ENCODE measurements at places on chromosomes 16 and 17.

GRCh38 chr17:34484193-34484733 is 95.1 kb upstream of the TMEM132E start:
- DNase-seq = no peak

- no peak for DNase-seq
Observed at GRCh38 chr16:59324462-59324861, 590.3 kb upstream of the GOT2 start.

DNA sequence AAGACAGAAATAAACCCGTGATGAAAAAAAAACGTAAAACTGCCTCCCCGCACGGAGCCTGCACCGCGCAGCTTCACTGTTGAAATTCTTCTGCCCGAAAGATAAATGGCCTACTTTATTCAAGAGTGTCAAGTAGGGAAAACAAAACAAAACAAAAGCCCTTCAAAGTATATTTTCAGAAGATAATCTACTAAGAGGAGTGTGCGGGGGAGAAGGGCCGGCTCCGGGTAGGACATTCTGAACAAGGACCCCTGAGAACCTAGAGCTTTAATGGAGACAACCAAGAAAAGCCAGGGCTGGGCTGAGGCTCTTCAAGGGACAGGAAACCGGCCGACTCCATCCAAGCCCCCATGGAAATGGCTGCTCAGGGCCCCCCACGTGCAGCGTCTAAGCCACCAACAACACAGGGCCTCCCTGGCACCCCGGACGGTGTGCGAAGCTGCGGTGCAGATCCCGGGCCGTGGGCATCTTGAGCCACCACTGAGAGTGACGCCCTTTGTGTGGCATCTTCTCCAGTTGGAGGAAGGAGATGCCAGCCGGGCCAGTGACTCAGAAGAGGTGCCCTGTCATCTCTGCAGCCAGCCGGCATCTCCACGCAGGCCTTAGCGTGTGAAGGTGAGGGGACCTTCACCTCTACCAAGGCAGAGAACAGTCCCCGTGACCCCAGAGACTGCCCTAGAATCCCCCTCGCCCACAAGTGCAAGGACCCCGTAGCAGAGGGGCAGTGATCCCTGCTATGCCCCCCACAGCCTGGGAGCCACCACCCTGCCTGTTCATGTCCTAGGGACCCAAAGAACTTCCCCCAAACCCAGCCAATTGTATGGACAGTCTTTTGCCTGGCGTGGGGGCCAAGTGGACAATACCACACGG is 250.8 kb downstream of the C16orf95 start:
- DNase-seq = no peak

- DNase-seq = no peak
Observed at GRCh38 chr16:31351246-31351941, 3.6 kb upstream of the ITGAX start.

GRCh38 chr16:19601083-19601976 is 45.8 kb downstream of the VPS35L start:
- DNase-seq = peak; percentile 11

DNA sequence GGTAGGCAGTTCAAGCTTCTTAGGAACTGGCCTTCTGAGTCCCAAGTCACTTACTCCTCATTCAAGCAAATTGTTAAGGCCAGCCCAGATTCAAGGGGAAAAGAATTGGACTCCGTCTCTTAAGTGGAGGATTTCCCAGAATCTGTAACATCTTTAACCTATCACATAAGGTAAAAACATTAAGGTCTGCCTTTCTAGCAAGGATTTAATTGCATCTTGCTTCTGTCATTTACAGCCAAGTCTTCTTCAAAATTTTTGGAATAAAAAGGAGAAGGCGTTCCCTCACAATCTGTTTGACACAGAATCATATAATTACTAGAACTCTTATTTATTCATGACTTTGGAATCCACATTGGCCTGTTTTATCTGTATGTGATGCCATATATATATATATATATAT is 56.5 kb upstream of the ADORA2B start:
- no peak for DNase-seq

- DNase-seq = no peak
Observed at GRCh38 chr17:82357394-82357793, 1.7 kb upstream of the TEX19 start.

DNA sequence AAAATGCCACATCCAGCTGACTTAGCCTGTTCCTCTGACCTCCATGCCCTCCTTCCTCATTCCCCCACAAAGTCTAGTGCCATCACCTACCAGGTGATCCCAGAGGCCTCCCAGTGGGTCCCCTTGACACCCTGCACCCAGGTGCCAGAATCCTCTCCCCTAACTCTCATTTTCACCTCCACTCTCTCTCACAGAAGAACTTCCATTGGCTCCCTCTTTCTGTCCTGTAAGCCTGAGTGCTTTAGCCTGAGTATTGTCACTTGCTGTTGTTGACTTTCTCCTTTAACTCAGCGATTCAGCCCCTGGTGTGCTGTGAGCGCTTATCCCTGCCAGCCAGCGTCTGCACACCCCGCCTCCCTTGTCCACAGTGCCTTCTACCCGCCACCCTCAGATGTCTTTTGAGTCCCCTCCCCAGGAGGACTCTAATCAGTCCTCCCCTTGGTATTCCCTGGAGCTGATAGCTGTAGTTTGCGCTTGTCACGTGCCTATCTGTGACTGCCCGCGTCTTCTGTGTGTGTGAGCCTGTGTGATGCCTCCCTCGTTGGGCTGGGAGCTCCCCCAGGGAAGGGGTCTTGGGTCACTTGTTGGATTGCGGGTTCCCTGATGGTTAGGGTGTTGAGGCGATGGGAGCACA is 31.9 kb downstream of the ARHGAP23 start:
- no peak for DNase-seq

DNA sequence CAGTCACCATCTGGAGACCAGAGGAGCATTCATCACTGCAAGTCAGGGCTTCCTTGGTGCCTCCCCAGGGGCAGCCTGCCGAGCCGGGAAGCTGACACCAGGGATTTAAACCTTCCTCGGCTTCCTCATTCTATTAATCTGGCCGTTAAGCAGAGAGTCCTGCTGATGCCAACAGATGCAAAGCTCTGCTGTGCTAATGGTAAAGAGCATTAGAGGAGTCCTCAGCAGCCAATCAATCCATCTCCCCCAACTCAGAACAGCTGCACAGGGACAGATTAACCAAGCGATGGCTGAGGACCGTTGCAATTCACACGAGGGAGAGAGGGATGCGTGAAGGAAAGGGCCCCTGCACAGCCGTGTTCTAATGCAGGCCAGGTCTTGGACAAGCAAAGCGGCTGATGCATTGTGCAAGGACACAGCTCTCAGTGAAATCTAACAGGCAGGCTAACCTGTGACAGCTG is 116.6 kb downstream of the XYLT1 start:
- no peak for DNase-seq

DNA sequence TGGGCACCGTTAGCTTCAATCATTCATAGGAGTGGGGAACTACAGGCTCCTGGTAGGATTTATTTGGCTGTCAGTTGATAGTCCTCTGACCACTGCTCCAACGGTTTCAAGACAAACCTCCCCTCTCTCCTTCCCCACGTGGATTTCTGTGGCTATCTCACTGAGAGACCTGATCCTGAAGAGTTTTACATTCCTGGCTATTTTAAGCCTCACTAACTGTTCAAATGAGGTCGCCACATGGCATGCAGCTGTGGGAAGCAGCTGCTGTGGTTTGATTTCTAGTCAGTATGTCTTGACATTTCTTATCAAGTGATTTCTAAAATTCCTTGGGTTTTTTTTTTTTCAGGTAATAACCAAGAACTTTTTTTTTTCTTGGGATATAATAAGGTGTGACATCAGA is 38.3 kb downstream of the CDK5R1 start:
- DNase-seq = no peak

DNA sequence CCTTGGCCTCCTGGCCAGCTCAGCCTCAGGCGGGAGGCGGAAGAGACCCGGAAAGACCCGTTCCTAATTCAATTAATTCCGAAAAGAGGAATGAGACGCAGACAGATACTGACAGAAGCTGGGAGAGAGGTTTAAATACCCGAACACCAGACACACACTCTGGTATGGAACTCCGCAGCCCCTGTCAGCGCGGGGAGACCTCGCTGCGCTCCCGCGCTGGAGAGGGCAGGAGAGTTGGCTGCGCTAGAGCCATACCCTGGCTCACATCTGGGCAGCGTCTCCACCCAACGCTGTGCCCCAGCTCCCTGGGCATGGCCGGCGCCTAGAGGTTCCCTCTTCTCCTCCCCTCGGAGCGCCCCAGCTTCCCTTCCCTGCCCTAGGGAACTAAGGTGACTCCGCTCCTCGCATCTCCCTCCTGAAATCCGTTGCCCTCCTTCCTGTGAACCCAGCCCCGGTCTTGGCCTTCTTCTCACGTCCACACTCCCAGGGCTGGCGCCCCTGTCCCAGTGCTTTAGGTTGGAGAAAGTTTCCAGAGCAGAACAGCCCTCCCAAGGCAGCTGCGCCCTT is 8.0 kb downstream of the NEUROD2 start:
- DNase-seq = no peak

- peak; percentile 33 for DNase-seq
Observed at GRCh38 chr17:57259817-57260216, 3.5 kb downstream of the MSI2 start.

- DNase-seq = no peak
Observed at GRCh38 chr16:31219154-31219741, 2.3 kb upstream of the PYDC1 start.

- DNase-seq = no peak
Observed at GRCh38 chr17:71111460-71111859, 942.1 kb downstream of the KCNJ2 start.

DNA sequence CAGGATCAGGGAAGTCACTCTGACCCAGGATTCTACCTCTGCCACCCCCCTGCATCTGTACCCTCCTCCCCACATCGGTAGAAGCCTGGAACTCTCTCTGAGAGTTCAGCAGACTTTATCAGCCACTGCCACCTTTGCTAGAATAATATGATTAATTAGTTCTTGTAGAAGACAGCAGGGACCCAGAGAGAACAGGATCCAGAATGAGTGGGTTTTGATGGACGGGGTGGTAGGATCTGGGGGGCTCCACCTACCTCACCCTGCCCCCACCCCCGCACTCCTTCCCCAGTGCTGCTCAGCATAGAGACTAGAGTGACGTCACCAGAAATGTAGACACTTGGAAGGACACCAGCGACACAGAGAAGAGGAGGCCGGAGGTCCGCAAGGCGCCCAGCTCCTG is 33.5 kb downstream of the ABCC6 start:
- DNase-seq = no peak

DNA sequence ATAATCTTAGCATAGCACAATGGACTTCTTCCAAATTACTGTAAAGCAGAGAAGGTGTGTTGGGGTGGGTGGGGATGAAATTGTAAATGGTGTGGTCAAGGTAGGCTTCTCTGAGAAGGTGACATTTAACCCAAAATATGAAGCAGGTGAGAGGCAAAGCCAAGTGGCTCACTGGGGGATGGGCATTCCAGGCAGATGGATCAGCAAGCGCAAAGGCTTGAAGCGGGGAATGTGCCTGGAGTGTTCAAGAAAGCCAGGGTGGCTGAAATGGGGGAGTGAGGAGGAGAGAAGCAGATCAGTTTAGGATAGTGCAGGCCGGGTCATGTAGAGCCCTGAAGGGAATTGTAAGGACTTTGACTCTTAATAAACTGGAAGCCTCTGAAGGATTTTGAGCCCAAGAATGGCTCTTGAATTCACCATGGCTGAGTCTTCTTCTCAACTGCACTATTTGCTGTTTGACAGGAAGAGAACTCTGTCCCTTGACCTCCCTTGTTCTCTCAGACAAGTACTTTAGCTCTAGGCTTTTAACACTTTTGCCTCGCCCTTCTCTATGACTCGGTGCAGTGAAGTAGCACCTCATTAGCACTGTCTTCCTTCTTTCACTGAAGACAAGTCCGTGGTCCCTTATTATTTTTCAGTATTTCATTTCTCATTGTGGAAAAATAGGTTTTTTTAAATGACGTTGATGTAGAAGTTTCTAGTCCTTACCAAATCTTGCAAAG is 14.7 kb downstream of the CACNG3 start:
- no peak for DNase-seq

DNA sequence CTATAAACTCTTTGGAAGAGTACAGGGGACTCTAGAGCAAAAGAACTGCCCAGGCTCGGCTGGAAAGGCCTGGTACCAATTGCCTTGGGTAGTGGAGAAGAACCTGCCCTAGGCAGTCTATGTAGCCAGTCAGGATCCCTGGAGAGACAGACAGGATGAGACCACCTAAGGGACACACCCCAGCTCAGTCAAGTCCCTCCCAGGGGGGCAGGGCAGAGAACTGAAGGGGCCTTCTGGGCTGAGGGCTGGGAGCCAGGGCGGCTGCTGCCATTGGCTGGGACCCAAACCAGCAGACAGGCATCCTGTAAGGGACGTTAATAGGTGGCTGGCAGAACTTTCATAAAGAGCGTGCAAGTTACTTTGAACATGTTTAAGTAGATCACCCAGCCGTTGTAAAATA is 12.8 kb upstream of the SLC38A8 start:
- DNase-seq = no peak

- DNase-seq = no peak
Observed at GRCh38 chr17:72373910-72374741, 253.3 kb downstream of the SOX9 start.

- DNase-seq = no peak
Observed at GRCh38 chr17:69062860-69063581, 2.3 kb upstream of the ABCA9 start.

DNA sequence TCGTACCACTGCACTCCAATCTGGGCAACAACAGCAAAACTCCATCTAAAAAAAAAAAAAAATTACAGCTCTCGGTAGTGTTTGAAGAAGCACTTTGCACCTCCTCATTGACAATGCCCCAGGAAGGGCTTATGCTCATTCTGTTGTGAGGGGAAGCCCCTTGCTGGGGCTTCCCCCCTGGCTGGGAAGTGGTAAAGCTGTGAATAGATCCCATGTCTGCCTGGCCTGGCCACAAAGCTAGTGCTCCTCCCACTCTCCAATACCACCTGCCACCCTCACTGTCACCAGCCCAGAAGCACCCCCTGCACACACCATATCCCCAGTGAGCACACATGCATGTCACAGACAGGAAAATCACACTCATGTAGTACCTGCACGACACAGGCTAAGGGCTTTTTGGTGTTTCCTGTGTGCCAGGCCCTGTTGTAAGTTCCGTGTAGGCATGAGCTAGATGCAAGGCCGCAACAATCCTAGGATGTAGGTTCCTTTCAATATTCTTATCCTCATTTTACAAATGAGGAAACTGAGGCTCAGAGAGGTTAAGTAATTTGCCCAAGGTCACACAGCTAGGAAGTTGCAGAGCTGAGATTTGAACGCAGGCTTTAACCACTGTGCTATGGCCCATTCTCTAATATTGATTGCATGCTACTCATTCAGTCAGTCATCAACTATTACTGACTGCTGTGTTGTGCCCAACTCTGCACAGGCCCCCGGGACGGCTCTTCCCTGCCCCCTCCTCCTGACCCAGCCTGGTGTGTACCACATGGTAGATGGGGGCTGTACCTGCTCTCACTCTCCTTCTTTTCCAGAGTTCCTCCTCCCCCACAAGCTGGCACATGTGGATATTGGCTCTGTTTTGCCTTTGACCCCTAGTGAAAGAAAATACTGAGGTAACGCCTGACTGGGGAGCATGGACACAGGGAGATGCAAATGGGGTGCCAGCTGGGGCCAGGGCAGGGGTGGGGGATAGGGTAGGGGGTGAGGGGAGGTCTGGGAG is 11.9 kb upstream of the COL1A1 start:
- no peak for DNase-seq

- no peak for DNase-seq
Observed at GRCh38 chr17:67836205-67836987, 11.1 kb downstream of the BPTF start.
